ENCODE measurements at places on chromosomes 2 and 18.

DNA sequence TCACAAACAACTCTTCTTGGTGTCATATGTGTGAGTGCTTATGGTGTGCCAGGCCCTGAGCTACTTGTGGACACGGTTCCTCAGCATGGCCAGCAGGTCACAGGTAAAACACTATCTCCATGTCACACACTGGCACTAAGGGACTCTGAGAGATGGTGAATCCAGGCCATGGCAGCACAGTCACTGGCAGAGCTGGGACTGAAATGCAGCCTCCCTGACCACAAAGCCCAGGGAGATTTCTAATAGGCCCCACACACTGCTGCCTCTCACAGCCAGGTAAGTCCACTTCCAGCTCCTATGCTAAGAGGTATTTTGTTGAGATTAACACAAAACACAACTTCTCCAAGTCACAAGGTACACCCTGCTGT lies 92.0 kb downstream of the ACTR2 start:
- no peak for DNase-seq

GRCh38 chr2:21770787-21771186 lies 647.0 kb downstream of the TDRD15 start:
- DNase-seq: no peak

GRCh38 chr2:75315436-75315835 lies 116.1 kb upstream of the TACR1 start:
- DNase-seq: no peak

DNA sequence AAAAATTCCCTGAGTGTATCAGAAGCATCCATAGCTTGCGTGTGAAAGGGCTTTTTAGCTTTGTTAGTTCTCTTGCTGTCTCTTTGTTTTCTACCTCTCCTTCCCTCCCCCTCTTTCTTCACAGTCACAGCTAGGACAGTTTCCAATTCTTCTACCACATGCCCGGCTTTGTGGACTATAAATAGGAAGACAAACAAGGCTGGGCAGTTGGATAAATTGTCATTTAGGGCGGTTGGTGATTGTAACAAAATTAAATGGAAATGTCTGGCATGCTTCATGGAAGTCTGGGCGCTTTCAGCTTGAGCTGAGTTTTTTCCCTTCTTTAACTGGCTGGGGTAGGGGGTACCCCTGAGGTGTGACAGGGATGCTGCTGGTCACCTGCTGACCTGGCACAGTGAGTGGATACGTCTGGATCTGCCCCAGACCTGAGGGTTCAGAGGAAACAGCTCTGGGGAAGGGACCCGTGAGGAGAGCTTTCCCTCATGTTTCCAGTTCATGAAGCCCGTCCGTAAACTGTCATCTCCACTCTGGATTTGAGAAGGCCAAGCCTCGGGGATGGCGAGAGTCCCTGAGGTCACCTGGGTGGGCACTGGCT lies 29.0 kb upstream of the GIGYF2 start:
- DNase-seq: no peak

GRCh38 chr2:176542476-176542875 lies 273.2 kb downstream of the MTX2 start:
- no peak for DNase-seq

DNA sequence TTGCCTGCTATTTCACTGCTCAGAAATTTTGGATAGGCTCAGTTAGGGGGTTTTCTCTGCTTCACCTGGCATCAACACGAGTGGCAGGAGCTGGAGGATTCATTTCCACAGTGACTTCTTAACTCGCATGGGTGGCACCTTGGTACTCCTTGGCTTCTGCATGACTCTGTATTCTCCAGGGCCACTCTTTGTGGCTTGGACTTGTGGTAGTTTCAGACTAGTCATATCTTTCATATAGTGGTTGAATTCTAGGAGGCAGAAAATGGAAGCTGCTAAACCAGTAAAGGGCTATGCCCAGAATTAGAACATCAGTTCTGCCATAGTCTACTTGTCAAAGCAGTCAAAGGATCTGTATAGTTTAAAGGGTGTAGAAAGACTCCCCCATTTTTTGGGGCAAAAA lies 6.8 kb downstream of the MAIP1 start:
- no peak for DNase-seq

DNA sequence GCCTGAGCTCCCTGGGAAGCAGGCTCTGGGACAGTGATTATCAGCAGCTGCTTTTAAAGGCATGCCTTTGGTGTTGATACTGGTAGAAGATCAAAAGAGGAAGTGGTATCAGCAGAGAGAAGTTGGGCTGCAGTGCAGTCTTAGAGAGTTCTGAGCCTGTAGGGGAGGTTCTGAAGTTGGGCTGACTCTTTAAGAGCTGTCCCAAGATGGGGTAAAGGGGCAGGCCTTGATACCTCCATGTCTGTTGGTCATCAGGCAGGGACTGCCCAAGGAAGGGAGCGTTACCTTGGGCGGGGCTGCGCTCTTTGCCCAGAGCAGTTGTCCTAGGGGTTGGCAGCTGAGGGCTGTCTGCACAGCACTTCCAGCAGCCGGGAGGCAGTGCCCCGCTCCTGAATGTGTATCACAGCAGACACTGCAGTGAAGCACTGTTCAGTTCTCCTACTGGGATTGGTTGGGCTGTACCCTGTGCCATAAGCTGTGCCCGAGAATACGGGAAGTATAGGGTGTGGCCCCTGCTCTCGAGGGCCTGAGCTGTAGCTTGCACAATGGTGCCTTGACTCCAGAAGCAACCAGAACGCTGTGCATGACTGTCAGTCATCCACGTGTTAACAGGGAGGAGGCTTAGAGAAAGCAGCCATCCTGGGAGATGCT lies 177.0 kb downstream of the CTIF start:
- DNase-seq: no peak

DNA sequence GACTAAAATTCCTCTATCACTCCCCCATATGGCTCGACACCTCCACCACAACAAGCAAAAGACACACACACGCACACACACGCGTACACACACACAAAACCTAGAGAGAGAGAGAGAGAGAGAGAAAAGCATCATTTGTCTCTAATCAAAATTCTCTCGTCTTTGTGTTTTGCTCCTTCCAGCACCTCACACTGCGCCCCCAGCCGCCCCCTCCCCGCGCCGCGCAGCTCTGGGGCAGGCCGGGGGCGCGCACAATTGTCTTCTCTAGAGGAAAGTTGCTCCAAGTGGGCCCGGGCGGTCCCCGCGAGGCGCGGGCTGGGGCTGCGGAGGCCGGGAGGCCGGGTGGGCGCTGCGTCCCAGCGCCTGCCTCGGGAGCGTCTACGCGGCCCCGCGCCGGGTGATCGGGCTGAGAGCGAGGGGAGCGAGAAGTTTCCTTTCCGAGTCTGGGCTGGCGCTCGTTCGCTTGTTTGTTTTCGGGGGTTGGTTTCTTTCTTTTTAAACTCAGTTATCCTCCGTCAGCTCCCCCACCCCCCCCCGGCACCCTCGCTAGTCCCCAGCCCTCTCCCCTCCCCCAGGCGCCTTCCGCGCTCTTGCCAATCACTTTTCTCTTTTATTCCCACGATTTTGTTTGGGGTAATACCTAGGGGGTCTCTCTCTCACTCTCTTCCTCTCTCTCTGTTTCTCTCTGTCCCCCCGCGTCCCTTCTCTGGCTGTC lies 4.1 kb downstream of the ZEB2 start:
- DNase-seq: no peak

DNA sequence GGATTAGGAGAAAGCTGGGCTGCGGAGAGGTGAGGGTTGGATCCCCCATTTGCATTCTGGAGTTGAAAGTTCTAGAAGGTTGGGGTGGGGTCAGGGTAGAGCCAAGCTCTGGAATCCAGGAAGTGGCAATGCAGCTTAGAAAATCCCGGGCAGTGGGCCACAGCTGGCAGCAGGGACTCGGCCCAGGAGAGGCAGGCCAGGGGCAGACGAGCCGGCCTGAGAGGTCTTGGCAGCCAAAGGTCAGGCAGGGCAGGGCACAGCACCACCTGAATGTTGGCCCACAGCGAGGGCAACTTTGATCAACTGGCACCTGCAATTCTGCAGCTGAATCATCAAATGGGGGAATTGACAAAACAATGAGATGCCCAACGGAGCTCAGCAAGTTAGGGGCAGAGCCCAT lies 139.2 kb downstream of the INHBB start:
- no peak for DNase-seq

DNA sequence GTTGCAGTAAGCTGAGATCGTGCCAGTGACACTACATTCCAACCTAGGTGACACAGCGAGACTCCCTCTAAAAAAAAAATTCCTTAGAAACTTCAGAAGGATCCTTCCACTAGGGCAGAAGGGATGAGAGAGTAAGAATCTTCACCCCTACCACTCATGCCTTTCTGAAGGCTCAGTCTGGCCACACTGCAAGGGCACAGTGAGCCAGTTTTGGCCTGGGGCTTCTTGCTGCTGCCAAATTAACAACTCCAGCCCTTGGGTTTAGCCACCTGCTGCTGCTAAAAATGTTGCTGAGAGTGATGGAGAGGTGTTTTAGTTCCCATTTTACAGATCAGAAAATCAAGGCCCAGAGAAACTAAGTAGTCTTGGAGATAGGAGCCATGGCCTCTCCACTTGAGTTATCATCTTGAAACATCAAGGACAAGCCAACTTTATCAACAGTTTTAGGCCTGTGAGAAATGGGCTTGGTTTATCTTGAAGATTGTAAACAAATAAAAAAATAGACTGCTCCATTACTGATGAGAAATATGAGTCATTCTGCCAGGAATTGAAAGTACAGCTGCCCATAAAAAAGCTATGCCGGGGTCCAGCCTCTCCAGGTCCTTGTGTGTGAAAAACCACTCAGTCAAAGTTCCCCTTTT lies 31.9 kb upstream of the CASP8 start:
- DNase-seq: no peak

DNA sequence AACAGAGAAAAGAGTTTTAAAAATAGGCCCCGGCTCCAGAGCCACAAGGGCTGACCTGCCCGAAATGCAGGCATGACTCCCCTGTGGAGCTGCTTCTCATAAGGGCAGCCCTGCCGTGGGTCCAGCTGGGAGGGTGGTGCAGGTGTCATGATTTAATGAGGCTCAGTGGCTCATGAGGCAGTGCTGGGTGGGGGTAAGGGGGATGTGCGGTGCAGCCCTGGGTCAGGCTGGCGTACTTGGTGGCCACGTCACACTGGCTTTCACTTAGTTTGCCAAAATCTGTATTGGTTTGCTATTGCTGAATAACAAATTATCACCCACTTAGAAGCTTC lies 33.6 kb downstream of the HJURP start:
- DNase-seq: no peak

DNA sequence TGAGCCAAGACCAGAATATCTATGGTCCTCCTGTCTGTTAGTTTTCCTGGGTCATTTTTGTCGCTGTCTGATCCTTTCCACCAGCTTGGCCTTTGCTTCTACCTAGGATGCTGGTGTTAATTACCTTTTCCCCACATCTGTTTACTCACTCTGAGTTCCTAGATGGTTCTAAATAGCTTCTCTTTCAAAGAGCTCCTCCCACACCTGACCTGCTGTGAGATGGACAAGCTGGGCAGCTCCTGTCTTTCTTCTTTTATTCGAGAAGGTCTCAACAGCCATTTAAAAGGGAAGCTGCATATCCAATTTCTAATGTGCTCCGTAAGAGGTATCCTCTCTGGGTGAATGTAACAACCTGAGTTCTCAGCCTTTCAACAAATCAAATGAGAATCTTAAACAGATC lies 156.2 kb downstream of the HRH4 start:
- DNase-seq: no peak

DNA sequence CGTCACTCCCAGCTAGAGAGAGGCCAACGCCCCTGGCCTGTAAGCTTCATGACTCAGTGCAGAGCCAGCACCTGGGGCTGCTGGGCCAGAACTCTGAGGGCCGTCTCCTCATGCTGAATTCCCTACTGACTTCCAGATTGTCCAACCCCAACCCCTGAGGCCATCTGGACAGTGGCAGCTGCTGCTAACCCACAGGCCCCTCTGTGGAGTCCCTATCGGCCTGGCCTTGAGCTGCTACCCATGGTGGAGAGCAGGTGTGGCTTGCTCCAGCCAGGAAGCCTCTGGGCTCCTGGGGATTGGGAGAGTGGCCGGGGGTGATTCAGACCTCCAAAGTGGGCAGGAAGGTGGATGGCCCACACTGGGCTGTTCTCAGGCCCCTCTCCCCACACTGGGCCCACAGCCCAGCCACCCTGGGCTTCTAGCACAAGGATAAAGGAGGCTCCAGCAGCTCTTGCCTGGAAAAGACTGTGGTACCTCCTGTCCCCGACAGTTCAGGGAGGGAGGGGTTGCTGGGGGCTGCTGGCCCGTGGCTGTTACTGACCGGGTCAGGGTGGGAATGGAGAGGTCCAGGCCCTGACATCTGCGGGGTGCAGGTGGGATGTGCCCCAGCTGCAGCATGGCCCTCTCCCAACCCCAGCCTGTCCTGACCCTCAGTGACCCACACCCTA lies 8.2 kb downstream of the TEKT4 start:
- DNase-seq: no peak

GRCh38 chr2:54545702-54546450 lies 89.7 kb downstream of the SPTBN1 start:
- no peak for DNase-seq

GRCh38 chr18:42174909-42175308 lies 219.9 kb downstream of the PIK3C3 start:
- no peak for DNase-seq

- DNase-seq: no peak
These were observed 461.1 kb upstream of the NXPH2 start for GRCh38 chr2:139241286-139241685.

GRCh38 chr2:100577777-100578176 lies 15.0 kb downstream of the PDCL3 start:
- peak; percentile 30 for DNase-seq

DNA sequence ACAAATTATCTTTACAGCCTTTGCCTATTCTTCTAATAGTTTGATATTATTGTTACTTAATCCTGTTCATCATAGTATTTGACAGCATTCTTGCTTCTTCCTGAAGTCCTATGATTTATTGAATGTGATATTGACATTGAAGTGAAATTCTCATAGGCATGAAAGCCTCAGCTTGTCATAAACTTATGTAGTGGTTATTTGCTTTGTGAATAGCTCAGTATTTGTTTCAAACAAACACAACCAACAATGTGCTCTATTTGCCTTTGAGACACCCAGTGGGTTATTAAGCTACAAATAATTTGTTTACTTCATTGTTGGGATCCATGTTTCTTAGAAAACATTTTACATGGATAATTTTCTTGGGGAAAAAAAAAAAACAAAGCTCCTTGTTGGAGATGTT lies 57.2 kb downstream of the TTC39C start:
- no peak for DNase-seq

- no peak for DNase-seq
These were observed 50.6 kb upstream of the ZFP36L2 start for GRCh38 chr2:43276962-43277391.

DNA sequence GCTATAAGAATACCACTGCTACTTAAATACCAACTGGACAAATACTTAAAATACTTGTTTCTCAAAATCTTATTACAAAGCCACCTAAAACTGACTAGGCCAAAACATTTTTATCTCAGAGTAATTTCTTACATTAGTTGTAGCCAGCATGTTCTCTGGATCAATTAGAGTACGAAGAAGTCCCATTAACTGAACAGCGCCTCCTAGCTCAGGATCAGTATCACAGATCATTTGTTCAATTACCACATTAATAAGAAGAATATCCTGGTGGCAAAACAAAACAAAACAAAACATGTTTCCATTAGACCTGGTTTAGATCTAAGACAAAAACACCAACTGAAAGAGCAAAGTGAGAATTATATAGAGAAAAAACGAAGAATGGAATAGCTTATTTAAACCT lies 36.0 kb downstream of the PPP4R3B start:
- no peak for DNase-seq

- DNase-seq: no peak
These were observed 250.6 kb downstream of the EIPR1 start for GRCh38 chr2:3126911-3127621.

GRCh38 chr18:49857708-49858107 lies 44.4 kb upstream of the ACAA2 start:
- DNase-seq: no peak

Data from H54 (cell line).